ENCODE measurements at places on chromosomes 6 and 20.

DNA sequence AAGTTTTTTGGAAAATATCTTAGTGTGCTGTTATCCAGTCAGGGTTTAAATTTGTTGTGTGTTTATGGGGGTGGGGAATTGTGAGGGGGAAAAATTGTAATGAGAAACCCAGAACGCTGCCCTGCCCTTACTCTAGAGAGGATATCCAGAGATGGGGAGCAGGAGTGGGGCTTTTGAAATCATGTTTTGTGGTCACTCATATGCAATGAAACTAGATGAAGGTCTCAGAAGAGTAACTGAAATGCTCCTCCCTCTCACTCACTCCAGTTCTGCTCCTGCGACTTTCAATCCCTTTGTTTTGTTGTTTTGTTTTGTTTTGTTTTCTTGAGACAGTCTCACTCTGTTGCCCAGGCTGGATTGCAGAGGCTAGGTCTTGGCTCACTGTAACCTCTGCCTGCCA, 100.0 kb downstream of the CRYBG1 start:
- DNase-seq = no peak

- DNase-seq = peak; percentile 26
Measured at GRCh38 chr6:42402184-42402583, 49.5 kb downstream of the TRERF1 start.

- DNase-seq = peak; percentile 18
Measured at GRCh38 chr6:78513856-78514255, 353.5 kb upstream of the IRAK1BP1 start.

DNA sequence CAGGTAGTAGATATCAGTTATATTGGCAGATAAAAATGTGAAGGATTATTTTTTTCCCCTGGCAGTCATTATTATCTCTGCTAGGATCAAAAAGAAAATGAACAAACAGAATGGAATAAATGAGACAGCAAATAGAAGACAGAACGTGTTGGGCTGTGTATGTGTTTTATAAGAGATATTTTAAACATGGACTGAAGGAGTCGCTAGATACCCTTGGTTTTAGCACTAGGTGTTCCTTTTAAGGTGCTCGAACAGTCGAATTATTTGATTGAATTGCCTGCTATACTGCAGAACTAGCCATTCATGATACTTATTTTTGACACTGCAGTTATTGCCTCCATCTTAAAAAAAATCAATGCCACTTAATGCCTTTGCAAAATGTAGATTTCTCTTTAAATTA, 3.7 kb downstream of the GRIK2 start:
- DNase-seq = no peak

DNA sequence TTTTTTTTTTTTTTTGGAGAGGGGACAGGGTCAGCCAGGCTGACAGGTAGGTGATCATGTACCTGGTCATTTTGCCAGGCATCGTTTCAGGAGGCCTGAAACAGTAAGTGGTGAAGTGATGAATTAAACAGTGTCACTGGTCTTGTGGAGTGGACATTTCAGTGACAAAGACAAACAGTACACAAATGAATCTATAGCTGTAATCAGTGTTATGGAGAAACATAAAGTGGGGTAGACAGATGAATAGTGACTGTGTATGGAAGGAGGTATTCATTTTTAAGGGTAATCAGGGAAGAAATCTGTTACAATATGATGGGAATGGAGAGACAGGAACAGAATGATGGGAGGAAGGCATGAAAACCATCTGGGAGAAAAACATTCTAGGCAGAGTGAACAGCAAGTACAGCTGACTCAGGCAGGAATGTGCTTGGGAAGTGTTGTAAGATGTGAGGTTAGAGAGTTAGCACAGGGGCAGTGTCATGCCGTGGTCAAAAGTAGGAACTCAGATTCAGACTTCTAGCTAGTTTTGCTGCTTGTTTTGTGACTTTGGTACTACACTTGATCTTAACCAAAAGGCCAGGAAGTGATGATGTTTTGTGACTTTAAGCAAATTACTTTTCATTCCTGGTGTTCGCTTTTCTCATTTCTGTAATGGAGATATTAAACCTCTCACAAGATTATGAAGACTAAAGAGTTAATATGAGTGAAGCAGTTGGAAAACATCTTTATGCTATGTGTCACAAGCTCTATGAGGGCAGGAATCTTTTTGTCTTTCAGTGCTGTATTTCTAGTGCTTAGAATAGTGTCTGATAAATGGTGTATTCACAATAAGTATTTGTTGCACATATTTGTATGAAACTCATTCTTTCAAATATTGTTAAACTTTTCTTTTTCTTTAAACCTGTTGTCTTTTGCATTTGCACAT, 43.4 kb downstream of the QKI start:
- no peak for DNase-seq

DNA sequence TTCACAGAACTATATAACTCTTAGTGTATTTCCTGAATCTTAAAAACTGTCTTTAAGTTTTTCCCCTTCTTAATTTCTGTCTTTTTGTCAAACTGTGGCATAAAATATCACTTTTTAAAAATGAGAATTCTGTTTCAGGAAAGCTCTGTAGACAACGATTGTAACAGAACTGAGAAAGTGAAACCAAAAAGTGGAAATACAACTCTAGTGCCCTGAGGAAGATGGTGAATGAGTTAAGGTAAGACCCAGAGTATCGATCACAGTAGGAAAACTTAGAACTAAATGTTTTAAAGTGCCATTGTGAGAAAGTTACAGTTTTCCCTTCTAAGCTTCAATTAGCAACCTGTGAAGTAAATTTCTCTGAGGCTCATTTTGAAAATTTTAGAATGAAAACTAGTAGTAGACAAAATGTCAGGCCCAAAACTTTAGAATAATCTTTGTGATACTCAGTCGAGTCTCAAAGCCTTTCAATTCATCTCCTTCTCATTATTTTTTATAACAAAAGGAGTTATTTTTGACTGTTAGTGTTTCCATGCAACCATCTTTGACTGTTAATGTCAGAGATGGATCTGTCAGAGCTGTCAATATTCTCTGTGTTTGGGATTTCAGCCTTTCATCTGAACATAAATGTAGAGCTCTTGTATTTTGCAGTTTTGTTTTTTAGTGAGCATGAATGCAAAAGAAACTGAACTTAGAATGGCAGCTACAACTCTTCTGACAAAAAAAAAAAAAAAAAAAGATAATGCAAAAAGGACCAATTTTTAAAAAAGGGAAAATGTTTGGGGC, 19.0 kb upstream of the TRDN start:
- no peak for DNase-seq

- DNase-seq = no peak
Measured at GRCh38 chr6:111806165-111806547, 67.1 kb downstream of the FYN start.

DNA sequence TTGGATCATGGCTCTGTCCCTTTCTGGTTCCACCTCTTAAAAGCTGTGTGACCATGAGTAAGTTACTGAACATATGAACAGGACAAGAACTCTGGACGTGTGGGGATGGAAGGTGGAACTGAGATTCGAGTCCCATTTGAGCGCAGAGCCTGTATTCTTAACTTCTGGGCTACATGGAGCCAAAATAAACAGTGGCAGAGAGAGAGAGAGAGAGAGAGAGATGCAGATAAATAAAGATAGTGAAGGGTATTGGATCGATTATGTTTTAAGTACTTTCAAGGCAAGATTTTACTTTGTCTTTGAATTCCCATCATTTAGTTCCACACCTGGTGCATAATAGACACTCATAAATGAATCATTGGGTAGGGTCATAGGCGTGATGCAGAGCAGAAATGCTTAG, 39.7 kb downstream of the SLC35D3 start:
- no peak for DNase-seq

- DNase-seq = no peak
Measured at GRCh38 chr20:25514747-25515340, 70.5 kb downstream of the NINL start.

- DNase-seq = no peak
Measured at GRCh38 chr6:53440336-53440945, 91.7 kb upstream of the ELOVL5 start.

DNA sequence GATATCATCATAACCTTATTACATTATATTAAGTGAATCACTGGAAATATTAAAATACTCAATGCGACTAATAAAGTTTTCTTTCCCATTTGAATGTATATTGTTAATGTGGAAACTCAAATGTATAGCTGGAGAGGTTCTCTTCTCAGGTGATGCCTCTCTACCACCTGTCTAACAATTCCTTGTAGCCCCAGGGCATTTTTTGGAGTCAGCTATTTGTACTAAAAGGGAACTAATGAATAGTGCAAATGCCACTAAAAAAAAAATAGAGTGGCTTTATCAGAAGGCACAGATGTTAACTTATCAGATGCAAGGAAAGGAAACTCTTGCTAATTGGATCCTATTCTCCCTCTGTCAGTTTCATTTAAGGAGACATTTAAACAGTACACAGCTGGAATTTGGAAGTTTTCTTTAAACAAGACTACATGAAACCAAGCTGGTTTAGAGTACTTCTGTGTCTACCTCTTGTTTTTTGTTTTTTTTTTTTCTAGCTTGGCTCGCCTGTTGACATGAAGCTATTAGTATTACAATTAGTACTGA, 897.0 kb upstream of the SLC35B3 start:
- DNase-seq = no peak

DNA sequence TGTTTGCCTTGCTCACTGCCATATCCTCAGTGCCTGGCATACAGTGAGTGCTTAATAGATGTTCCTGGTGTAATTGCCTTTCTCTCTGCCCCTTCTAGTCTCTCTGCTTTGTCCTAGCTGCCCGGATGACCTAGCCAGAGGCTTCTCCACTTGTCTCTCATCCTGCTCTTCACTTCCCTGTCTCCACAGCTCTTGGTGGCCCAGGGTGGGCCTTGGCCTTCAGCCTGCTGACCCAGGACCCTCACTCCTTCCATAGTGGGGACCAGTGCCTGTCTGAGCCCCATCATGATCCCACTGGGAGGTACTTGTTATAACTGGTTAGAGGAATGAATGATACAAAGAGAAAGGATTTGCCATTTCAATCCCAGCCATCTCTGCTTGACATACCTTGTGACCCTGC, 49.2 kb upstream of the BLCAP start:
- no peak for DNase-seq

GRCh38 chr6:43335469-43335868, 26.8 kb upstream of the CRIP3 start:
- no peak for DNase-seq

DNA sequence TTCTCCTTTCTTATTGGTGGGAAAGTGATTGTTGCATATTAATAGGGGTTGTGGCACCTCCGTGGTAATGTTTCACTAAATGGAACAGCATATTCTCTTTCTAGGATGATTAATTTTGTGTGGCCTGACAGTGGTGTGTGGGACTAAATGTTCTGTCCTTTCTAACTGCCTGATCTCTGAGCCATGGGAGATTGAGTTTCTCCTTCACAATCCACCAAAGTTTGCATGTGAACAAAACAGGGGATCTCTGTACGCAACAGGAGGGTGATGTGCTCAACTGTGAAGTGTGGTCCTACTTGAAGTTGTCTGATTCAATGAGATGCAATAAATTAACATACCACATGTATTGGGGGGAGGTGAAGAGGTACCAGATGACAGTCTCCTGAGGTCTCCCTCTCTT, 19.3 kb downstream of the BCAS1 start:
- DNase-seq = no peak

DNA sequence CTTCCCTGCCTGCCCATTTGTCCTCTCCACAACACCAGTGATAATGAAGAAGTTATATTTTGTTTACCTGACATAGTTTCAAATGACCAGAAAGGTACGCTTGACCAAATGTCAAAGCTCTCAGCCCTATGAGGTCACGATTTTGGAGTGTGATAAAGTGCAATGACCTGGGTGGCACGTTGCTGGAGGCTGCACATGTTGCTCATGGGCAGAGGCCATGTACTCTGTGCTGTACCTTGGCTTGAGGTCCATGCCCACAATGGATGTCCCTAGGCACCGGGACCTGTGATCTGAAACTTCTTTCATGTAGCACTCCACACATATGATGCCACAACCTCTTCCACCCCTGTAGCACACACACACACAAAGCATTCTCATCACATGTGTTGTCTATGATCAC, 164.0 kb upstream of the HEY2 start:
- DNase-seq = no peak

- no peak for DNase-seq
Measured at GRCh38 chr6:53530780-53531386, 14.0 kb downstream of the GCLC start.

GRCh38 chr20:51760905-51761546, 7.2 kb downstream of the ATP9A start:
- DNase-seq = no peak

DNA sequence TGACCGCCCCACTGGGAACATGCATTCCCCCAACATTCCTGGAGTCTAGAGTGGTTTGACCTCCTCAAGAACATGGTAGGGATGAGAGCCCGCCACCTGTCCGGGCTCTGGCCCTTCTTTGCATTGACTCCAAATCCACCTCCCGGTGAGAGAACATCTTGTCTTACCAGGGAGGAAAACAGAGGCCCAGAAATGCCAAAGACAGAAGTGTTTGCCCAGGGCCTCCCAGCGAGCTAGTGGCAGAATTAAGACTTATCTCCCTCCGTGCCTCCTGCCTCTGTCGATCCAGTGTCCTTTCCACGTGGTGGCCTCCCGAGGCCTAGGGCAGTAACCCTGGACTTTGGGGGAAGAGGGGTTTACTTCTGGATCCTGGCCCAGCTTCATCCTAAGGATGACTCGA, 134.8 kb downstream of the JPH2 start:
- DNase-seq = no peak

GRCh38 chr20:45497971-45498494, 17.4 kb downstream of the SPINT3 start:
- DNase-seq = peak; percentile 17

DNA sequence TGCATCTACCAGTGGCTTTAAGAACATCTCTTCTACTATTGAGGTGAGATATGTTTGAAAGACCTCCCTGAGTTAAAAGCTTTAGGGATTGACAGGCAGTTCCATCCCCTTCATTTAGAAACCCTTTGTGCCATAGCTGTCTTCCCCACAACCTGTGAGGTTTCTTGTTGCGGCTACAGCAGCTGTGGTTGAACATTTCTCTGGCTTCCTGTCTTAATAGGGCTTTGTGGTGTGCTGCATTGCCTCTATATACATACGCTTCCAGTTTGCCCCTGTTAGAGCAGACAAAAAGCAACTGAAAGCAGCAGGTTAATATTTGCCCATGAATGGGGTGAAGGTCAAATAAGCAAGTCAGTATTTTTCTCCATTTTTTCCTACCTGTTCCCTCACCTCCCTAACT, 210.2 kb downstream of the TMEM200A start:
- peak; percentile 98 for DNase-seq

Measured in Jurkat, Clone E6-1 (cell line).